ENCODE measurements at places on chromosomes 7 and 10.
A peak's percentile ranks its signal among the peaks of the same experiment; 100 is the strongest.

- no peak for DNase-seq
Measured at GRCh38 chr10:84497978-84498377, 169.6 kb downstream of the CCSER2 start.

DNA sequence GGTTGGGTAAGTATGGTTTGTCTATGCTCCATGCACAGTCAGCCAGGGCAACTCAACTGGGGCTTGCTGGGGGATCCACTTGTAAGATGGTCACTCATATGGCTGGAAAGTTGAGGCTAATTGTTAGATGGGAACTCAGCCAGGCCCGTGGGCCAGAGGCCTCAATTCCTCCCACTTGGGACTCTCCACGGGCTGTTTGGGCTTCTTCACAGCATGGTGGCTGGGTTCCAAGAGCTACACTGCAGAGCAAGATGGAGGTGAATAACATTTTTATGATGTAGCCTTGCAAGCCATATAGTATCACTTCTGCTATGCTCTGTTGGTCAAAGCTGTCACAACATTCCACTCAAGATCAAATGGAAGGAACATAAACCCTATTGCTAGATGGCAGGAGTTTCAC lies 39.2 kb downstream of the ELMO1 start:
- no peak for DNase-seq

DNA sequence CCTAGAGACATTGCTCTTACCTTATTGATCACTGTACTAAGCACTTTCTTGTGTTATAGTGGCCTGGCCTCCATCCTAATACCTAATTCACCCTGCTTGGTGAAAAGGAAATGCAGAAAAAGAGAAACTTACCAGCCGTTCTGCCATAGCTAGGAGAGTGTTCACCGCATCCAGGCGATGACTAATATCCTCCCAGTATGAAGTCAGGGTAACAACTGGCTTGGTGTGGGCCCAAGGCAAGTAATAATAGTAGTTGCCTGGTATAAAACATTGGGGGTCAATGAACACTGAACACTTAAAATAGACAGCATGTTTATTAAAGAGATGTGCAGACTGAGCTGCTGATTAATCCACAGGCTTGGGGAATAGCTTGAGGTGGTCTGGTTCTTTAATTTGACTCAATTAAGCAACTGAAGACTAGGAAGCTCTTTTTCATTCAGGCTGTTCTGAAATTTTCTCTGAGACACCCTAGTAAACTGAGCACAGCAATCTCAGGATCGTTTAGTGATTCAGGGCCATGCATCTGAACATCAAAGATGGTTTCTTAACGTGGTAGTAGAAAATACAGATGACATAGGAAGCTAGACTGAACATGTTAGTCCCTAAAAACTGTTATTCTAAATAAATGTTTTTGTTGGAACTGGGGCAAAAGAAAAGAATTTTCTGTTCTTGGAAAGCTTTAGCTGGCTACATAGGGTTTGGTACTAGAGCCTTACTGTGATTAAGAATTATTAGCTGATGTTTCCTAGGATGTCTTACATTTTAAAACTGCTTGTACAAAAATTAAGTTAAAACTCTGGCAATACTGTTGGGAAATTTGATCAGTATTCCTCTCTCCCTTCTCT lies 102.2 kb downstream of the MYOF start:
- no peak for DNase-seq

DNA sequence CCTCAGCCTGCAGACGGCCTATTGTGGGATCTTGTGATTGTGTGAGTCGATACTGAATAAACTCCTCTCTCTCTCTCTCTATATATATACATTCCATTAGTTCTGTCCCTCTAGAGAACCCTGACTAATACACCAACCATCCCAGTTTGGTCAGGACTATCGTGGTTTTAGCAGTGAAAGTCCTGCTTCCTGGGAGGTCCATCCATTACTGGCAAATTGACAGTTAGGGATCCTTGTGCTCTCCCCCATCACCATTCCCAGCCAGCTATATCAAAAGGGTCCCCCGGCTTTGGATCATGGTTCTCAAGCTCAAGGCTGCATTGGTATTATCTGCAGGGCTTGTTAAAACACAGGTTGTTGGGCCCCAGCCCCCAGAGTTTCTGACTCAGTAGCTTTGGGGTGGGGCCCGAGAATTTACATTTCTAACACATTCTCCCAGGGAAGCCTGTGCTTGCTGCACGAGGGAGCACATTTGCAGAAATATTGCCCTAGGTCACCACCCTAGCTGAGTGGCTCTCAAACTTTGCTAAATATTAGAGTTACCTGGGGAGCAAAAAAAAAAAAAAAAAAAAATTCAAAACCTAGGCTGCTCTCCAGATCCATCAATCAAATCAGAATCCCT lies 899.1 kb upstream of the AUTS2 start:
- no peak for DNase-seq

- DNase-seq = no peak
Measured at GRCh38 chr7:110733221-110733620, 357.7 kb upstream of the LRRN3 start.

DNA sequence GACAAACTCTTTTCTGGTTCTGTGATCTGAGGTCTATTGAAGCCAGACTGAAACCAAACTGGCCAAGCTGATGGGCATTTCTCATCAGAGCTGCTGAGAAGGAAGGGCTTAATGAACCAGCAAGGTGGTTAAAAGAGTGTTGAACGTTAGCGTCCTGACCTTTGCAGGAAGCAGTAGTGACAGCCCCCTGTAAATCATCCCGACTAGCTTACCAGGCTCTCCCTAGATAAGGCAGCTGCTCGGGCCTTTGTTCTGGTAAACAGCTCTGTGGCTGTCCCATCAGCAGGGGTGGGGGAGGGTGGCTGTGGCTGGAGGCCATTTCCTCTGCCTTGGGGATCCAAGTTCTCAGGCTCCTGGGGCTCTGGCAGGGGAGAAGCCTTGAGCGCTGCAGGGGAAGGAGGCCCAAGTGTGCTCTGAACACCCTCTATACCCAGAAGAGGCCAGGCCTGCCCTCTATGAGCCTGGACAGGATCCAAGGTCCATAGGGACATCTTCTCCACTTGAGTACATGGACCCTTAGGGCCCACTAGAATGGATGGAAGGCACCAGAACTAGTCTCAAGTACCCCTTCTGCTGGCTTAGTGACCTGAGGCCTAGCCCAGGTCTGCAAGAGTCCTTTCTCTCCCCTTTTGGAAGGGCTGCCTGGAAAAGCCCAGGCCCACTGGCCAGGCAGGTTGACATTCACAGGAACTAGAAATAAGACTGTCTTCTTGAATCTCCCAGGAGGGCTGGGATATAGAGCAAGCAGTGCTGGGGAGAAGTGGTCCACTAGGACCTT lies 134.6 kb downstream of the ARHGAP22 start:
- peak; percentile 60 for DNase-seq

DNA sequence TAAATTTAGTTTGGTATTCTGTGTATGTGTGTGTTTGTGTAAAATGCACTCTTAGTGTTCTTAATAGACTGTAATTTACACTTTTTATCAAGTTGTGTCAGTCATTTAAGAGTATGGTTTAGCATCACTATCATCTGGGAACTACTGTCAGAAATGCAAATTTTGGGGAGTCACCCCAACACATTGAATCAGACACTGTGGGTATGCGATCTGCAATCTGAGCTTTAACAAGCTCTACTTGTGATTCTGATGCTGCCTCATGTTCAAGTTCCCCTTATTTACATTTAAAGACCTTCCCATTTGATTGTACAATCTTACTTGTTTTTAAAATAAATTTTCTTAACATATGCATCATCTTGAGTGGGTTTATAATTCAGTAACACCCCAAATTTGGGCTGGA lies 218.1 kb upstream of the FOXP2 start:
- DNase-seq = no peak

- no peak for DNase-seq
Measured at GRCh38 chr7:155811895-155812761, at the start of gene SHH. Gene SHH, minus strand, starts transcription at chr7:155812463. Its CDS starts 341 bp downstream, at chr7:155812122.

Data from posterior vena cava (tissue), 2 donors.